ENCODE measurements at places on chromosomes 1 and 21. TPM values are rescaled to one million over a fixed set of nuclear protein-coding genes. Genes with fewer than 3 reads are reported as not detected.
A peak's percentile ranks its signal among the peaks of the same experiment; 100 is the strongest.

GRCh38 chr1:59184365-59184905 lies 112.5 kb upstream of the FGGY start:
- no peak for DNase-seq

GRCh38 chr1:8219530-8219929 lies 98.4 kb upstream of the SLC45A1 start:
- no peak for DNase-seq

GRCh38 chr21:27571706-27572105 lies 604.8 kb upstream of the ADAMTS5 start:
- no peak for DNase-seq

DNA sequence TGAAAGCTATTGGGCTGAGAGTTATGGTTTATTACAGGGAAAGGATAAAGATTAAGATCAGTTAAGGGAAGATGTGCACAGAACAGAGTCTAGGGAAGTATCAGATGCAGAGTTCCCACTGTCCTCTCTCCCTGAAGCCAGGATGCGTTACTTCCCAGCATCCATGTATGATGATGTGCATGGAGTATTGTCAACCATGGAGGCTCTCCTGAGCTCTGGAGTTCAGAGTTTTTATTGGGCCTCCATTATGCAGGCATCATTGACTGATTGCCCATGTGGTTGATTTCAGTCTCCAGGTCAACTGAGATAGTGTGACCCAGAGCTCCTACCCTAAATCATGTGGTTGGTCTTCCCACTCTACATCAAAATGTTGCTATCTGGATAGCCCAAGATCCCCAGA lies 30.7 kb downstream of the SERINC2 start:
- DNase-seq, result no peak

DNA sequence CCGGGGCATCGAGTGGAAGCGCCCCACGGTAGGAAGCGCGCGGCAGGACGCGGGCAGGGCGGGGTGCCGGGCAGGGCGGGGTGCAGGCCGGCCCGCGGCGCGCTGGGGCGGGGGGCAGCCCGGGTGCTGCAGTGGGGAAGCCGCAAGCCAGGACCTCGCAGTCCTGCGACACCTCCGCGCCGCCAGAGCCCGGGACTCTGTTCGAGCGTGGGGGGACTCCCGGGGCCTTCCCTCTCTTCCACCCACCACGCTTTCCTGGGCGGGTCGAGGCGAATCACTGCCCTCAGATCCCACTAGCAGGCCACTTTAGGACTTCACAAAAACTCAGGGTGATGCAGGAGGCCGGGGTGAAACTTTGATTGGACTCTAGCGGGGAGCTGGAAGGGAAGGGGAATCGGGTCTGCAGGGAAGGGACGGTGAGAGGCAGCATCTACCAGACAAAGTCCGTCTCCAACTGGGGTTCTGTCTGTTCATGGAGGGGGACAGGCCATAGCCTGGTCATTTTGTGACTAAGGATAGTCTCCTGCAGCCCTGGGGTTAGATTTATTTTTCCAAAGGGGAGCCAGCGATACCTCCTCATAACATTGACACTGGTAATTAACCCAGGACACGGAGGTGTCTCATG lies 623 bp downstream of the CAPN2 start:
- DNase-seq, result peak; percentile 57

GRCh38 chr1:155873860-155874259 lies 14.5 kb downstream of the SYT11 start:
- DNase-seq, result peak; percentile 72

DNA sequence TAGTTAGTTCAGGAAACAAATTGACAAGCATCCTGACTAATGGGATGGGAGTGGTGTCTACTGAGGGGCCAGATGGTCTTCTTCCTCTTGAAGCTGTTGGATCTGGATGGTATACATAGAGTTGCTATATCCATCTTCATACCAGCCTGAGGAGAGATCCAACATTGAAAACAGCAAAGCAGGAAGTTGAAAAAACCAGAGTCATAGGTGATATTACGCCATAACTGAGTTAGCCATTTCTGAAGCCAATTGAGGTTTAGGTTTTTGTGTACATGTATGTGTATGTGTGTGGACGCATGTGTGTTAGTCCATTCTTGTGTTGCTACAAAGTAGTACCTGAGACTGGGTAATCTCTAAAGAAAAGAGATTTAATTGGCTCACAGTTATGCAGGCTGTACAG lies 2.3 kb upstream of the TSPAN2 start:
- DNase-seq, result no peak

- no peak for DNase-seq
These were observed 279.9 kb upstream of the RUNX1 start for GRCh38 chr21:35328856-35329455.

- DNase-seq, result peak; percentile 64
These were observed 20.7 kb downstream of the IRF2BP2 start for GRCh38 chr1:234589064-234589800.

DNA sequence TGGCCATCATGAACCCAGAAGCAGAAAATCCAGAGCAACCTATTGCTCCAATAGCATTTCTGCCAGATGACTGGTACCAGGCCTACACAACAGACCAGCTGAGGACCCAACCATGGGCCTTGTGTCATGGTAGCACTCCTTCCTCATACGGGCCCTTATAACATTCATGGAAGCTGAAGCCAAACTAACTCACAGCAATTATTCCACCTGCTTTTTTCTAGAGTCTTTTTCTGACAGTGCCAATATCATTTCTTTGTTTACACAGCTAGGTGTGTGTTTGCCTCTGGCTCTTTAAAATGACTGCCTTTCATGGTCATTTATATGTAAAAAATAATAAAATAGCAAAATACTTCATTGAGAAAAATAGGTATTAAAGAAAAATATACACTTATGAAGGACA lies 3.9 kb upstream of the WDR64 start:
- no peak for DNase-seq

DNA sequence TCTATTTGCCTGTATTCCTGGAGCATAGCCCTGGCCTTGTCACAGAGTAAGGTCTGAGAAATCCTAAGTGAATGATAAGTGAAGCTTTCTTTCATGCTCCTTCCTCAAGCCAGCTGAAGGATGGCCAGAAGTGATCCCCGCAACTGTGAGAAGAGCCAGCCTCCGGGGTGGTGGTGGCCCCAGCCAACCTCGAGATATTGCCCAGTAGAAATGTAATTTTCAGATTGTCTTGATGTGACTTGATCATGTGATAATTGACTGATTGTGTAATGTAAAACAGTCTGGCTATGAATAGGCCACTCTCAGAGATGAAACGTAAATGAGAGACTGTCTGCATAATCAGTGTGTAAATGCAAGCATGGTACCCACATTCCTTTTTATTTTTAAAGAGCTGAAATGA lies 242.4 kb upstream of the CAMK1G start:
- no peak for DNase-seq

DNA sequence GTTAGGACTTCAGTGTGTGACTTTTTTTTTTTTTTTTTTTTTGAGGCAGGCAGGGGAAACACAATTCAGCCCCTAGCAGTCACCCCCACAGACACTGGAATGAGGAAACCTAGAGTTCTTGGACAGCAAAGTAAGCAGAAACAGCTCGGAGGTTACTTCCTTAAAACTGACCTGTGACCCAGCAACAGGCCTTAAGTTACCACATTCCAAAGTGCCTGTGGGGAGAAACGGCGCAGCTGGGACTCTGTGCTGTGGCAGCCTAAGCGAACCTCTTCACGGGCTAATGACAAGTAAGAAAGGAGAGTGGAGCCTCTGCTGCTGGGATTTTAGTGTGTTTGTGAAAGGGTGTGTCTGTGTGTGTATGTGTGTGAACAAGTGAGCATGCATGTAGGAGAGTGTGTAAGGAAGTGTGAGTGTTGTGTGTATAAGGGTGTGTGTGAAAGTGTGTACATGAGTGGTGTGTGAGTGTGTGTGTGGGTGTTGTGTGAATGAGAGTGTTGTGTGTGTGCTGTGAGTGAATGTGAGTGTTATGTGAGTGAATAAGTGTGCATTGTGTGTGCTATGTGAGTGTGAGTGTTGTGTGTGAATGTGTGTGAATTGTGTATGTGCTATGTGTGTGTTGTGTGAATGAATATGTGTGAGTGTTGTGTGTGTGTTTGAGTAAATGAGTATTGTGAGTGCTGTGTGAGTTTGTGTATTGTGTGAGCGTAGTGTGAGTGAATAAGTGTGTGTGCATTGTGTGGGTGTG lies 180.8 kb downstream of the BRINP2 start:
- peak; percentile 19 for DNase-seq

DNA sequence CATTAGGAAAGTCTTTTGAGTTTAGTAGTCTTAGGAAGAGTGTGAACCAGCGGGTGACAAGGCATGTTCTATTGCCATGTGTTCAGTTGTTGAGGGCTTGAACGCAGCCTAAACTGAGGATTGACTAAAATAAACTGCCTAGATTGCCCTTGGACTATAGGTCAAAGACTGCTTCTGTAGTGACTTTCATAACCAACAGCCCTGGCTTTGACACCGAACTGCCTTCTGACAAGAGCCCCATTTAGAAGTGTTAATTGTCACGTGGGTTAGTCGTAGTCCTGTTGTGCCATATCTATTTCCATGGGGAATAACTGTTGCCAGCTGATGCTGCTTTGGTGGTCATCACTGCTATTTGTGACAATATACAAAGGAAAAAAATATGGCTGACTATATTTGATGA lies 90.4 kb downstream of the TGFB2 start:
- no peak for DNase-seq

GRCh38 chr1:115496904-115497527 lies 144.8 kb upstream of the VANGL1 start:
- no peak for DNase-seq

- DNase-seq, result no peak
These were observed 7.7 kb downstream of the LPGAT1 start for GRCh38 chr1:211822677-211823407.

DNA sequence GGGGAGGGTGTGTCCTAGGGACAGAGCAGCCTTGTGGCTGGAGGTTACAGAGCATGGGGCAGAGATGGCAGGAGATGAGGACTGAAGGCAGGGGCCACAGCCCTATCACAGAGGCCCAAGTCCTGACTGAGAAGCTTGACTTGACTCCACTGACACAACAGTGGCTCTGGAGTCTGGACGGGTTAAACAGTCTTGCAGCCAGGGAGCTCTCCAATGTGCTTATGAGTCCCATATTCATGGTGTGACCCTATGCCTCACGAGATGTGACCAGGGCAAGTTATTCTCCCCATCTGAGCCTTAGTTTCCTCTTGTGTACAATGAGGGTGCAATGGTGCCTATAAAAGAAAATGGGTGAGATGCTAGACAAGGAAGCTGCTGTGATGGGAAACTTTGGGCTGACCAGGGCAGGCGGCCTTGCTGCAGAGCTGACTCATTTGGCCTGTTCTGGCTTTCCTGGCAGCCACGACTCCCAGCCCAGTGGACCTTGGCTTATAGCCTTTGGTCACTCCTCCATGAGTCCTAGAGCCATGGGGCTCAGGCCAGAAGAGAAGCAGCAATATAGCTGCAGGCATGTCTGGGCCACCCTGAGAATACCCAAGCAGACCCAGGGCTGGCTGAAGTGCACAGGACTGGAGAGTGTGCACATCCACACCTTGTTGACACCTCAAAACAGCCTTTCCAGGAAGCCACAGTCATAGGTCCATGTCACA lies 2.8 kb upstream of the TTC22 start:
- DNase-seq, result no peak

- no peak for DNase-seq
These were observed 2.6 kb upstream of the PTPRU start for GRCh38 chr1:29233693-29234092.

- DNase-seq, result no peak
These were observed 59.7 kb downstream of the ALPL start for GRCh38 chr1:21568809-21569385.

DNA sequence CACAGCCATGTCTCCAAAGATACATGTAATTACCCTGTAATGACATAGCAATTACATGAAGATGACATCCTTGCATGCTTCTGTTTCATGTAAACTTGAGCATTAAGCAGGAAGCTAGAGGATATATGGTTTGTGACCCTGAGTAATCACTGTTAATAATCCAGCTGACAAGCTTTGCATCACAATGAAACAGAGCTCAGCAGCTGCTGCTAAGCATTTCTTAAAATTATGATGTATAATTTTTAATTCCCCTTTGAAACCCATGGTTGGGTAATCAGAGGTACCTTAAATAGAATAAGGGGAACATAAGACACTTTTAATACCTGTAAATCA lies 293.5 kb downstream of the NTNG1 start:
- DNase-seq, result no peak

GRCh38 chr1:190736971-190737590 lies 259.4 kb upstream of the BRINP3 start:
- no peak for DNase-seq

- no peak for DNase-seq
These were observed 14.1 kb downstream of the TTC39A start for GRCh38 chr1:51316113-51316845.

DNA sequence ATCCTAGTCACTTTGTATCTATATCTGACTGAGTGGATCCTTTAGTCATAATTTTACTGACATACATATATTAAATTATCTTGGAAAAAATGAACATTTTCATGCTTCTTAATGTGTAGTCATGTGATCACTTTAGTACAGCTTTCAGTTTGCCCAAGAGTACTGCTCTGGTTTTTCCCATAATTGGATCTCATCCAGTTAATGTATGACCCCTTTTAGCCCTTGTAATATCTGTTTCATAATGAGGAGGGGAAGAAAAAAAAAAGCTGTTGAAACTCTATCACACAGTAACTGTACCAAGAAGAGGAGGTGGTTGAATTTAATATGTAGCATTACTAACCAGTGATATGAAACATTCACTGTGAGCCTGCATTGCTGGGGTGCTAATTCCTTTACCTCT lies 328.7 kb downstream of the PTPRC start:
- peak; percentile 17 for DNase-seq

GRCh38 chr21:25997788-25998611 lies 172.6 kb downstream of the APP start:
- peak; percentile 58 for DNase-seq

- DNase-seq, result no peak
These were observed 54.4 kb downstream of the CNIH3 start for GRCh38 chr1:224670506-224670905.

DNA sequence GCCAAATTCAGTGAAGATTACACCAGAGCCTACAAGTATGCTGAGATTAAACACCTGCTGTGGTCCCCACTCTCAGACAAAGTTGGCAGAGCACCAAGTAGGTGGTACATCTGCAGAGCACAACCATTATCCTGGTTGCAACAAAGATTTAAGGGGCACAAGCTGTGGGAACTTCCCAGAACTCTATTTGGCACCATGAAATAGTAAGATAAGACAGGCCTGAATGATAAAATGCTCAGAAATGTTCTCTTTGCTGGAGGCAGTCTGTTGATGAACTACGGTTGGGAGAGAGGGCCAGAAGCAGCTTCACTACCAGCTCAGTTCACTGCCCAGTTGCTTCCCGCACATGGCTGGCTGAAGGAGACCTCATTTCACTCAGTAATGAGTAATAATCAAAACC lies 19.9 kb downstream of the RPL5 start:
- DNase-seq, result peak; percentile 39

The CDKN2C gene
- total RNA-seq, result 22.0 TPM

The FCRLB gene
- total RNA-seq, result 1.0 TPM

The SLC9C2 gene
- total RNA-seq, result not detected

The TDRKH gene
- total RNA-seq, result 6.7 TPM

The AGMAT gene
- 2.2 TPM for total RNA-seq

The TPTE gene
- not detected for total RNA-seq

The SLAMF9 gene
- not detected for total RNA-seq

The PTCH2 gene
- total RNA-seq, result 4.9 TPM

The RXFP4 gene
- not detected for total RNA-seq

The TYW3 gene
- total RNA-seq, result 14.5 TPM

The MARK1 gene
- 9.3 TPM for total RNA-seq

The FCGR3B gene
- total RNA-seq, result 1.4 TPM

The PTPN7 gene
- total RNA-seq, result 1.5 TPM
